ENCODE measurements at places on chromosomes 1 and 21.
A peak's percentile ranks its signal among the peaks of the same experiment; 100 is the strongest.

DNA sequence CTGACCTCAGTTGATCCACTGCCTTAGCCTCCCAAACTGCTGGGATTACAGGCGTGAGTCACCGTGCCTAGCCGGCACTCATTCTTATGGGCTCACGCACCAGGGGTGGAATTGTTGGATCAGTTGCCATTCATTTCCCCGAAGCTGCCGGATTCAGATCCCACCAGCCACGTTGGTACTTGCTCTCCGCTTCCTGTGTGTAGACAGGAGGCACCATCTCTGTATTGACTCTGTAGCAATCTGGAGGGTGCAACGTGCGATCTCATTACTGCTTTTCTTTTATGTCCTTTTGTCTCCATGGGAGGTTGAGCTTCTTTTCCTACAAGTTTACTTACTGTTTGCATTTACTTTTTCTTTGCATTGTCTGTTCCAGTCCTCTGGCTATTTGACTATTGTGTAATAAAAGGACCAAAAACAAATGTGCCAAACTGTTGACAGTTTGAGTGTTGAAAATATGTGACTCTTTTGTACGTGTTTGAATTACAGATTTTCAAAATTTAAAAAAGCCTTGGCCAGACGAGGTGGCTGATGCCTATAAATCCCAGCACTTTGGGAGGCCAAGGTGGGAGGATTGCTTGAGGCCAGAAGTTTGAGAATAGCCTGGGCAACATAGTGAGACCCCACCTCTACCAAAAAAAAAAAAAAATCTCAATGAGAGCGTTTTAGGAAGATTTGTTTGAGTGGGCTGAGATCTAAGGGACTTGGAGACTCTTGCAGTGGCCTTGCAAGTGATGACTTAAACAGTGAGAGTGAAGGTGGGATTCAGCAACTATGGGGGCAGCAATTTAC lies 39.1 kb downstream of the SPSB1 start:
- DNase-seq: no peak

GRCh38 chr1:22731924-22732720 lies 21.5 kb downstream of the EPHB2 start:
- no peak for DNase-seq

DNA sequence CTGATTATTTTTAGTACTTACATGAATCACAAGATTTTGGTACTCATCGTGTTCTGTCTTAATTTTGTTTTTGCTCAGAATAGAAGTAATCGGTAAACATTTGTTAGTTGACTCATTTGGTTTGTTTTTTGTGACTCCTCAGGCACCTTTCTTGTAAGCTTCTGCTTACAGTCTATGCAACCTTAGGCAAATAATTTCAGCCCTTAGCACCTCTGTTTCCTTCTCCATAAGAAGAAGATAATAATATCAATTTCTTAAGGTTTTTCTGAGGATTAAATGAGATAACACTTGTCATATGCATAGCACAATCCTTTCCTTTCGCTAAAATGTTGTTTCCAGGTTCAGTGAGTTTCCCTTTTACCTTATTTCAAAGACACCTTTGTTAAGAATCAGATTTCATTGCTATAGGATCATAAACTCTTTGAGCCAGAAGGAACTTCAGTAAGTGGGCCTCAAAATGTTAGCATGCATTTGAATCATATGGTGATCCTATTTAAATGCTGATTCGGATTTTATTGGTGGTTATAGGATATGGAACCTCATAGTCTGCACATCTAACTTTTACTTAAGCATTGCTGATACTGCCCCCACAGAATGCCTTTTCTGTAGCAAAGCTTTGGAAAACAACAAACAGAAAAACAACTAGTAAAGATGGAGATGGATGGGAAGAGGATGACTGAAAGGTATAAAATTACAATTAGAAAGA lies 272.7 kb upstream of the CACYBP start:
- no peak for DNase-seq

DNA sequence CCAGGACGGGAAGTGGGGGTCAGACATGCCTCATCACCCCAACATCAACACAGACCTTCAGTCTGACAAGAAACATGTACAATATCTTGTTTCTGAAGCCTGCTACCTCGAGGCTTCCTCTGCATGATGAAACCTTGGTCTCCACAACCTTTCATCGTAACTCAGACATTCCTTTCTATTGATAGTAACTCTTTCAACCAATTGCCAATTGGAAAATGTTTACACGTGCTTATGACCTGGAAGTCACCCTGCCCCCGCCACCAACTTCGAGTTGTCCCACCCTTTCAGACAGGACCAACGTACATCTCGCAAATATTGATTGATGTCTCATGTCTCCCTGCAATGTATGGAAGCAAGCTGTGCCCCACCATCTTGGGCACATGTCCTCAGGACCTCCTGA lies 159.5 kb downstream of the ETS2 start:
- no peak for DNase-seq

- no peak for DNase-seq
Observed at GRCh38 chr1:23530087-23530746, 816 bp downstream of the E2F2 start.

GRCh38 chr1:209486861-209487593 lies 96.5 kb upstream of the CAMK1G start:
- DNase-seq: no peak

GRCh38 chr1:184881941-184882913 lies 92.1 kb downstream of the NIBAN1 start:
- no peak for DNase-seq

DNA sequence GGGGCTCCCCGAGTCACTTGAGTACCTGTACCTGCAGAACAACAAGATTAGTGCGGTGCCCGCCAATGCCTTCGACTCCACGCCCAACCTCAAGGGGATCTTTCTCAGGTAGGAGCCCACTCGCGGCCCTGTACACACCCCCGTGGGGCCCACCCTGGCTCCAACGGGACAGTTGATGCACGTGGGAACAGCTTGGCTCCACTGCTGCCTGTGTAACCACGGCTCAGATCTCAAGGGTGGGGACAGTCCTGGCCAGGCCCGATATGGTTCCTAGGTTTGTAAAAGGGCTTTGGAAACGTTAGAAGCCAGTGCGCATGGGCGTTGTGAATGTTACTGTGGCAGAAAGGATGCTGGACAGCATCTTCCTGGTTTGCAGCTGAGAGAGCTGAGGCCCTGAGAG lies 18.8 kb downstream of the PODN start:
- no peak for DNase-seq

GRCh38 chr1:217553949-217554509 lies 76.9 kb downstream of the GPATCH2 start:
- DNase-seq: no peak

- no peak for DNase-seq
Observed at GRCh38 chr1:199550199-199551065, 477.1 kb upstream of the NR5A2 start.

GRCh38 chr1:101293461-101294051 lies 56.7 kb downstream of the S1PR1 start:
- DNase-seq: peak; percentile 57

- DNase-seq: peak; percentile 71
Observed at GRCh38 chr1:1219341-1219740, 5.4 kb upstream of the TNFRSF4 start.

GRCh38 chr1:26164036-26164860 lies 4.5 kb downstream of the C1orf232 start:
- peak; percentile 35 for DNase-seq

DNA sequence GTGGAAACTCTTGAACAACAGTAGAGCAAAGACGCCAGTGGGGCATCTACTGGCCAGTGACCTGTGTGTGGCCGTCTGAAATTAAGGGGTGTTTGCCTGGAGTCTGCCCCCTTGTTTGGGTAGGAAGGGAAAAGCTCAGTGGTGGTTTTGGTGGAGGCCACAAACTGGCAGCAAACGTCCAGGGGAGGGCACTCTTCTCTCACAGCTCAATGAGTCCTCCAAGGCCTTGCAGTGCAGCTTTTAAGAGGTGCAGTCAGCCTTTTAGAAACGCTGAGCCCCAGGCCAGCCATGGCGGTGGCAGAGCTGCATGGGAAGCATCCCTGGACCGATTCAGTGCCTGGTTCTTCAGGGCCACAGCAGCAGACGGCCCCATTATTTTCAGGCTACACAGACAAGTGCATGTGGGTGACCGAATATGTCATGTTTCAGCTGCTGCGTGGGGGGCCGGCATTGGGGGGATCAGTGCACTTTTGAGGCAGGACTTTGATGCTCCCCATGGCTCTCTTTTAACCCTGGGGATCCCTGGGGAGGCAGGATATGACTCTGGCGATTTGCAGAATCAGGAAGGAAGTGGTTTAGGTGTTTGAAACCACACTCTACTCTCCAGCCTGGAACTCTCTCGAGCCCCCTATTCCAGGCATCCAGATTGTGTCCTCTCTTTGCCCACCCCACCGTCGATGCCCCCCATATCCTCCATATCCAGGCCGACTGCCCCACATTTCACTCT lies 414.0 kb downstream of the PRDM2 start:
- DNase-seq: no peak

DNA sequence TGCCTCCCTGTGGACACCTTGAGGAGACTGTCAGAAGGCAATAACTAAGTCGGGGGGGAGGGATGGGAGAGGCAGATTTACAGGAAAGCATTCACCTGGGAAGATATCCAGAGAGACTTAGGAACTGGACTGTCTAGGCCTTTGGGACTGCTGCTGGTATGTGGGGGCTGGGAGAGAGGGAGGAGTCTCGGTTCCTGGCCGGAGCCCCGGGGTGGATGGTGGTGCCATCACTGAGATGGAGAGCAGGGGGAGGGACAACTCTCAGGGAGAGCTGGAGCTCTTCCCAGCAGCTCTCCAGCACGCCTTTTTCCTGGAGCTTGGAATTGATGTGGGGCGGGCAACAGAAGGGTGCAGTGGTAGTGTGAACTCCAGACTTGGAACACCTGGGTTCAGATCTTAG lies 22.1 kb downstream of the PTPRF start:
- no peak for DNase-seq

Measured in activated CD4-positive, alpha-beta T cell treated with anti-CD3 and anti-CD28 coated beads, Interleukin-2, amount 50 U/mL, for 4 hours (primary cell).